A673 (cell line): ENCODE measurements at places on chromosomes 6 and 20. TPM values are rescaled to one million over a fixed set of nuclear protein-coding genes. Genes with fewer than 3 reads are reported as not detected.

DNA sequence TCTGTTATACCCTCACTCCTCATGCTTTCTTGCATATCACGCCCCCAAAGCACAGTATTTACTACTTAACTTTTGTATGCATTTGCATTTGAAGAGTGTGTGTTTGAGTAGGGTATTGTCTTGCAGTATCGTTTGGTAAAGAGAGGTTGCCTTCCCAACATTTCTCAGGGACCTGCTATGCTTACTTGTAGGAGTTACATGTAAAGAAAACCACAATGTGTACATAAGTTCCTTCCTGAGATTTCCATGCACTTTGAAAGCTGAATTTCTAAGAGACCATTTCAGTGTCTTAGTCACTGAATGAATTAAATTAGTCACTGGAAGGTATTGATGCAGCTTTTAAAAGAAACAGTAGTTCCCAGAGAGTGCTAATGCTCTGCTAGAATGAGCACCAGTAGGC lies 159.3 kb upstream of the LAMA2 start:
- H3K27me3 ChIP-seq, result no peaks in the 10 kb centered on the region
- no peaks in the 10 kb centered on the region for H3K36me3 ChIP-seq
- H3K4me3 ChIP-seq, result no peak overlapping the region
- H3K4me1 ChIP-seq, result peaks cover 8% of the 10 kb centered on the region
- no peak for DNase-seq

GRCh38 chr6:119071576-119071975 lies 6.9 kb downstream of the FAM184A start:
- no peaks in the 10 kb centered on the region for H3K4me1 ChIP-seq
- no peaks in the 10 kb centered on the region for H3K36me3 ChIP-seq
- no peak for DNase-seq
- no peak overlapping the region for H3K4me3 ChIP-seq

SMPDL3A gene
- 10.3 and 12.4 TPM in 2 replicates for total RNA-seq

FOXQ1 gene
- total RNA-seq, result not detected in 2 replicates

SOX4 gene
- total RNA-seq, result 50.7 and 59.4 TPM in 2 replicates

DNA sequence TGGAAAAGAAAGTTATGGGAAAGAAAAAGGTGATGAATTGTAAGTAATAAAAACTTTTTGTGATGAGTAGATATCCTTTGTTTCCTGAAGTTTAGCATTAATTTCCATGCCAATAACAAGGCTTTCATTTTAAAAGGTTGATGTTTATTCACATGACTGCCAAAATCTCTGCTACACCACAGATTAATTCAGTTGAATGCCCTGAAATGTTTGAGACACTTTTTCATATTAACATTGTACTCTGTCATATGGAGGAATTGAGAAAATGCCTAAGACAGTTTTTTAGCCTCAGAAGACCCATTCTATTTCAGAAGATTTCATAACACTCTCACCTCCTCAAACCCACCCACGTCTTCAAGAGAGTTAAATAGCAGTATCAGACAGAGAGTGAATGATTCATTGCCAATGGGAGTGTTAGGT lies 115.5 kb downstream of the ADGRG6 start:
- DNase-seq, result no peak
- H3K4me1 ChIP-seq, result peaks cover 21% of the 10 kb centered on the region
- H3K27ac ChIP-seq, result no peak overlapping the region
- no peaks in the 10 kb centered on the region for H3K36me3 ChIP-seq
- no peaks in the 10 kb centered on the region for H3K27me3 ChIP-seq
- no peak overlapping the region for H3K4me3 ChIP-seq

GRCh38 chr6:118316796-118317384 lies 231.2 kb upstream of the PLN start:
- H3K36me3 ChIP-seq, result no peaks in the 10 kb centered on the region
- H3K4me3 ChIP-seq, result no peak overlapping the region
- H3K27me3 ChIP-seq, result peaks cover 45% of the 10 kb centered on the region
